Activated T-helper 17 cell treated with anti-CD3 and anti-CD28 coated beads, Interleukin-2, amount 50 U/mL, for 72 hours (primary cell): ENCODE measurements at places on chromosomes 1 and 21.

DNA sequence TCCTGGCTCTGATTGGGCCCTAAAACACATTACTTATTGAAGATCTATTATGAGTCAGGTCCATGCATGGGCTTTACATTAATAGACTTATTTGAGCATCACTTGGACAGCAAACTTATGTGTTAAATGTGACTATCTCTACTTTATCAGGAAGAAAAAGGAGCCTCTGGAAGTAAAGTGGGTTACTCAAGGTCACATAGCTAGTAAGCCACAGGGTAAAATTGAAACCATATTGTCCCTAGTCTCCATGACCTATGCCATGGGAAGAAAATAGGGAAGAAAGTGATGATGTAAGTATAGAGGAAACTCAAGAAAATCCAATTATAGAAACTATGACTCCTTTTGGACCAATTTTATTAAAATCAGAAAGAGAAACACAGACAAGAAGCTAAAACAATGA, 555.3 kb downstream of the NUF2 start:
- H3K36me3 ChIP-seq, result no peaks in the 10 kb centered on the region
- no peak for ATAC-seq
- H3K27me3 ChIP-seq, result no peaks in the 10 kb centered on the region

DNA sequence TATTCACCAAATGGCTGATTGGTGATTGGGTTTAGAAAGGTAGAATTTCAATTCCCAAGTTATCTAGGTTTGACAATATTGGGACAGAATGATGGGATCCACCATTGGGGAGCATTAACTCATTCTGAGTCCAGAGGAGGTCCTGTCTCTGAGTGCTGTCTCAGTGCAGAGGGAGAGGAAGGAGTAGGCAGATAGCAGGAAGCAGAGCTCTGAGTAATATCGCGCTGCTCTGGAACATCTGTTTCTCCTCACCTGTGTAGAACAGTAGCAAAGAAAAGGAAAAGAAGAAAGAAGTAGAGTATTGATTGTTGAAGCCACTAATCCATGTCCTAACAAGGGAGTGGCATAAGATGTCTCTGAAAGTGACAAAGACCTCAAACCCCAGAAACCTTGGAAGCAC, 1657.8 kb downstream of the MRPL39 start:
- ATAC-seq, result peak; percentile 53
- no peaks in the 10 kb centered on the region for H3K36me3 ChIP-seq
- H3K27ac ChIP-seq, result no peak overlapping the region
- peaks cover 7% of the 10 kb centered on the region for H3K4me1 ChIP-seq
- no peak overlapping the region for H3K4me3 ChIP-seq

DNA sequence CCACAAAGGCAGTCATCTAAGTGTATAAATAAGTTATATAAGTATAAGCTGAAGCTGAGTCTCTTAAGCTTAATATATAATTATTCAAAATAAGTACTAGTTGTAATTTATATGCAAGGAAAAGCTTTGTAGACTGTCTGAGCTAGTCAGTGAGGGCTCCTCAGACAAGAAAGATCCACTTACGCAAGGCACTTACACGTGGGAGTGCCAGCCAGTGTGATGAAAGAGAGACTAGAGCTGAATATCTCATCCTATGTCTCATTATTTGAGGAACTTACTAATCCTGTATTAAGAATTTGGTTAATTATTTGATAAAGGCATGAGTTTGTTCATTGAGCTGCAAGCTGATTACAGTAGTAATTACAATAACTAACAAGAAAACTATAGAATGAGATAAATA, 146.9 kb downstream of the PDE4B start:
- peaks cover 19% of the 10 kb centered on the region for H3K27me3 ChIP-seq
- H3K4me1 ChIP-seq, result no peaks in the 10 kb centered on the region
- H3K27ac ChIP-seq, result no peak overlapping the region
- no peak for ATAC-seq
- no peaks in the 10 kb centered on the region for H3K36me3 ChIP-seq

DNA sequence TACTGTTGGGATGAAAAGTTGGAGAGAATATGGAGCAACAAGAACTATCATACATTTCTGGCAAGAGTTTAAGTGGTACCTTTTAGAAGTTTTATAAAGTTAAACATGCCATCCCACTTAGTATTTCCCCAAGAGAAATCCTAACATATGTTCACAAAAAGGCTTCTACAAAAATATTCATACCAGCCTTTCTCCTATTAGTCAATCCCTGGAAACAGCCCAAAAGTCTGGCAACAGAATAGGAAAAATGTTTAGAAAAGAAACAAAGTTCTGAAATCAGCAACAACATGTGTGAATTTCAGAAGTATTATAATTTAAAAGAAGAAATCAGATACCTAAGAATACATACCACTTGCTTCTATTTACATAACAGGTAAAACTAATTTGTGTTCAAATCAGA, 271.0 kb downstream of the DSCAM start:
- H3K27ac ChIP-seq, result no peak overlapping the region
- H3K27me3 ChIP-seq, result no peaks in the 10 kb centered on the region
- ATAC-seq, result no peak
- no peaks in the 10 kb centered on the region for H3K36me3 ChIP-seq
- no peaks in the 10 kb centered on the region for H3K4me1 ChIP-seq
- H3K4me3 ChIP-seq, result no peak overlapping the region

GRCh38 chr1:54325284-54325683, 80.9 kb downstream of the SSBP3 start:
- H3K27ac ChIP-seq, result peak overlapping the region; percentile 64
- no peak for ATAC-seq
- no peaks in the 10 kb centered on the region for H3K27me3 ChIP-seq
- no peak overlapping the region for H3K4me3 ChIP-seq
- peaks cover 25% of the 10 kb centered on the region for H3K4me1 ChIP-seq

DNA sequence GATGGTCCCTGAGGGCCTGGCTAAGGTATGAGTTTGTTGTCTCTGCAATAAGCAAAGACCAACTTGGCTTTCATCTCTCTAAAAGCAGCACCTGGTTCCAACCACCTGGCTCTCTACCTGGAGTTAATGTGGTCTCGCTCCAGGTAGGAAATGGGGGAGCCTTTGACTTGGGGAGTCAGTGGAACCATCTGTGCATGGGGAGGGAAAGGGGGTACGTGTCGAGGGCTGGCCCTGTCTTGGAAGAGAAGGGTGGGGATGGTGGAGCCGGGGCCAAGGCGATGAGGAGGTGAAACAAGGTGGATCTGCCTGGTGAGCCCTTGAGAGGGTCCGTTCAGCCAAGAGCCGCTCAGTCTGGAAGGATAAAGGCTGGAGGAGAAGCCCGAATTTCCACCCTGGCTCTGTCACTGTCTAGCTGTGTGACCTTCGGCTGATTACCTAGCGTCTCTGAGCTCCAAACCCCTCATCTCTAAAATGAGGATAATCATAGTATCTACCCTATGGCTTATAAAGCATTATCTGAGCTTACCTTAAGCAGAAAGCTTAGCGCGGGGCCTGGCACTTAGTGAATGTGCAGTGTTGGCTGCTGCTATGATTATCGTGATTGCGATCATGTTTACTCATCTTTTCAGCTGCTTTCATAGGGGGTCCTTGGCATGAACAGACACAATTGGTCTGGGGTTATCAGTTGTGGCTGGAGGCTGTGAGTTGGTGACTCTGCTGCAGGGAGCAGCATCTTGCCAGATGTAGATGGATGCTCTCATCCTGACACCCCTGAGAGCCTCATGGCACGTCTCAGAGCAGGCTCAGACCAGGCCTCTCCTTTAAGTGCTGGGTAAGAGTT, 78.7 kb downstream of the ACTL8 start:
- H3K4me3 ChIP-seq, result no peak overlapping the region
- peaks cover 17% of the 10 kb centered on the region for H3K27me3 ChIP-seq
- H3K4me1 ChIP-seq, result no peaks in the 10 kb centered on the region
- no peak overlapping the region for H3K27ac ChIP-seq
- no peaks in the 10 kb centered on the region for H3K36me3 ChIP-seq
- ATAC-seq, result no peak

DNA sequence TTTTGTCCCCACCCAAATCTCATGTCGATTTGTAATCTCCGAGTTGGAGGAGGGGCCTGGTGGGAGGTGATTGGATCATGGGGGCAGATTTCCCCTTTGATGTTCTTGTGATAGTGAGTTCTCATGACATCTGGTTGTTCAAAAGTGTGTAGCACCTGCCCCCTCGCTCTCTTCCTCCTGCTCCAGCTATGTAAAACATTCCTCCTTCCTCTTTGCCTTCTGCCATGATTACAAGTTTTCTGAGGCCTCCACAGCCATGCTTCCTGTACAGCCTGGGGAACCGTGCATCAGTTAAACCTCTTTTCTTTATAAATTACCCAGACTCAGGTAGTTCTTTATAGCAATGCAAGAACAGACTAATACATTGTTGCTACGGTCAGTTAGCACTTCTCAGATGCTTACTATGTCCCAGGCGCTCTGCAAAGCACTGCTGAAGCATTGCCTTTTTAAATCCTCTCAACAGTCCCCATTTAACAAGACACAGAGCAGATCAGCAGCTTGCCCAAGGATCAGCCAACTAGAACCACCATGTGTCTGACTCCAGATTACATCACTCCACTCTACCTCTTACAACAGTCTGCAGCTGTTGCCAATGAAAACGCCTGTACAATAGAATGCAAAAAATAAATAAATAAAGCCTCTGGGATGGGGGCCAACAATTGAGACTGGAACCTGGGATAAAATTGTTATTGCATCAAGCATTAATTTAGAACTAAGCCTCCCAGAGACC, 52.4 kb upstream of the USP1 start:
- H3K4me3 ChIP-seq, result no peak overlapping the region
- peaks cover 6% of the 10 kb centered on the region for H3K27me3 ChIP-seq
- H3K36me3 ChIP-seq, result no peaks in the 10 kb centered on the region

DNA sequence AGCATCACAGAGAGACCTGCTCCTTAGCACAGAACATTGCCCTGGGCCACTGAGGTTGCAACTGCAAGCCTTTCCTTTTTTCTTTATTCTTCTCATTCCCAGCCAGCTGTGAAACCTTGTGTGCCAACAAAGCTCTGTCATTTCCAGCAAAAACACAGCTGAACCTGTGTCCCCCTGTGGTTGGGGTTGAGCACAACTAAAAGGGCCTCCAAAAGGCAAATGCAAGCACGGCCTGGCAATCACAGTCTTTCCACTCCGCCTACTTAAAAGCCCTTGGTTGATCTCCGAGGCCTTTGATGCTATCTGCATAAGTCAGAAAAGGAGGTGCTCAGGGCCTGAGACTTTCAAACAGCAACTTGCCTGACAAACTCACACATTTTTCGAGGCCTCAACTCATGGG, 32.7 kb downstream of the SUSD4 start:
- no peaks in the 10 kb centered on the region for H3K36me3 ChIP-seq
- H3K27me3 ChIP-seq, result no peaks in the 10 kb centered on the region
- H3K4me1 ChIP-seq, result no peaks in the 10 kb centered on the region
- no peak overlapping the region for H3K4me3 ChIP-seq
- ATAC-seq, result no peak

GRCh38 chr1:217026531-217026930, 303.3 kb upstream of the ESRRG start:
- no peak for ATAC-seq
- H3K4me3 ChIP-seq, result no peak overlapping the region

- no peak overlapping the region for H3K27ac ChIP-seq
- H3K27me3 ChIP-seq, result peaks cover 64% of the 10 kb centered on the region
- no peak overlapping the region for H3K4me3 ChIP-seq
- no peaks in the 10 kb centered on the region for H3K4me1 ChIP-seq
- ATAC-seq, result no peak
- no peaks in the 10 kb centered on the region for H3K36me3 ChIP-seq
Measured at GRCh38 chr1:205942631-205943159, 561 bp downstream of the SLC26A9 start.

DNA sequence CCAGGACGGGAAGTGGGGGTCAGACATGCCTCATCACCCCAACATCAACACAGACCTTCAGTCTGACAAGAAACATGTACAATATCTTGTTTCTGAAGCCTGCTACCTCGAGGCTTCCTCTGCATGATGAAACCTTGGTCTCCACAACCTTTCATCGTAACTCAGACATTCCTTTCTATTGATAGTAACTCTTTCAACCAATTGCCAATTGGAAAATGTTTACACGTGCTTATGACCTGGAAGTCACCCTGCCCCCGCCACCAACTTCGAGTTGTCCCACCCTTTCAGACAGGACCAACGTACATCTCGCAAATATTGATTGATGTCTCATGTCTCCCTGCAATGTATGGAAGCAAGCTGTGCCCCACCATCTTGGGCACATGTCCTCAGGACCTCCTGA, 159.5 kb downstream of the ETS2 start:
- H3K27ac ChIP-seq, result no peak overlapping the region
- ATAC-seq, result no peak
- no peaks in the 10 kb centered on the region for H3K36me3 ChIP-seq
- H3K4me1 ChIP-seq, result no peaks in the 10 kb centered on the region

GRCh38 chr21:41269535-41269934, 47.1 kb upstream of the FAM3B start:
- no peak for ATAC-seq
- no peaks in the 10 kb centered on the region for H3K36me3 ChIP-seq
- no peaks in the 10 kb centered on the region for H3K4me1 ChIP-seq
- H3K27ac ChIP-seq, result no peak overlapping the region
- peaks cover 13% of the 10 kb centered on the region for H3K27me3 ChIP-seq
- H3K4me3 ChIP-seq, result no peak overlapping the region

DNA sequence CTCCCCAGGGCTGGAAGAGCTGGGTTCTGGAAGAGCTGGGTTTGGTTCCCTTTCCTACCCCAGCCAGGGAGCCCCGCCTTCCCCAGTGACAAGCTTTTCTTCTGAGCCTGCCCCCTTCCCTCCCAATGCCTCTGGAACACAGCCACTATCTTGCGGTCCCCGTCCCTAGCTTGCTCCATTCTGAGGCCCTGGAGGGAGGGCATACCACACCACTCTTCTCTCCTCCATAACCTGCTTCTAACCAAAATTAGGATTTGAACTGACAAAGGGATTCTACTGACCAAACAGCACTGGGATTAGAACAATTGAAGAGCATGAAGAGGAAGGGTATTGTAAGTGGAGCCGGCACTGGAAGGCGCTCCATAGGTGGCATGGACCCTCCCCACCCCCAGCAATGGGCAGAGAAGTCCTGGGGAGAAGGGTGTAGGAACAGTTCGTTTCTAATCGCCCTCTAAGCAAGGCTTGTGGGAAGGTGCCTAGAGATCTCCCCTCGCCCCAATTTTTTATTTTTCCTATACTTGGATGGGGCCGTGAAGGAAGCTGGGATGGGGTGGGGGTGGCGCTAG, 690 bp downstream of the C1orf216 start:
- no peak for ATAC-seq
- H3K27ac ChIP-seq, result peak overlapping the region; percentile 70
- H3K27me3 ChIP-seq, result no peaks in the 10 kb centered on the region
- H3K36me3 ChIP-seq, result peaks cover 30% of the 10 kb centered on the region
- peak overlapping the region; percentile 80 for H3K4me3 ChIP-seq

GRCh38 chr1:167501515-167502191, 16.7 kb downstream of the CD247 start:
- peak overlapping the region; percentile 91 for H3K27ac ChIP-seq
- peaks cover 100% of the 10 kb centered on the region for H3K36me3 ChIP-seq
- ATAC-seq, result peak; percentile 66
- H3K4me1 ChIP-seq, result peaks cover 84% of the 10 kb centered on the region

DNA sequence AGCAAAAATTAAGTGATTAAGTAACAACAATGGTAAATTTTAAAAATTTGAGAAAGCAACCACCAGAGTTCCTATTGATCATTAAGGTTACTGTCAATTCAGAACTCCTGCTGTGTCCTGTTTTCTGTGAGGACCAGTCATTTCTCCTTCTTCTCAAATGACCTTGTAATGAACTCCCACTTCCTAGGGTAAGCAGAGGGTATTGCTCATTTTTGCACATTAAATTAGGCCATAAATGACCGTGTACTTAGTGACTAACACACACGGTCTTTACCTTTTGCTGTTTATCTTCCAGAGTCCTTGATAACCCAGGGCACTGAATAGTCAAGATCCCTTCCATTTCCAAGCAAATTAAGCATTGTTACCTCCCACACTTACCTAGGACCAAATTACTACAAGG, 227.5 kb upstream of the LYPLAL1 start:
- H3K4me1 ChIP-seq, result no peaks in the 10 kb centered on the region
- H3K36me3 ChIP-seq, result no peaks in the 10 kb centered on the region
- no peaks in the 10 kb centered on the region for H3K27me3 ChIP-seq
- H3K4me3 ChIP-seq, result no peak overlapping the region
- H3K27ac ChIP-seq, result no peak overlapping the region
